Motor neuron (in vitro differentiated cells): ENCODE measurements at places on chromosomes 4 and X. TPM values are rescaled to one million over a fixed set of nuclear protein-coding genes. Genes with fewer than 3 reads are reported as not detected.

Gene AWAT2
- total RNA-seq, result 0.41 and 0.77 TPM in 2 replicates

GRCh38 chr4:128516301-128516969 is 228.8 kb upstream of the PGRMC2 start:
- no peak for ATAC-seq

GRCh38 chr4:90375081-90375480 is 247.9 kb downstream of the CCSER1 start:
- ATAC-seq, result no peak

DNA sequence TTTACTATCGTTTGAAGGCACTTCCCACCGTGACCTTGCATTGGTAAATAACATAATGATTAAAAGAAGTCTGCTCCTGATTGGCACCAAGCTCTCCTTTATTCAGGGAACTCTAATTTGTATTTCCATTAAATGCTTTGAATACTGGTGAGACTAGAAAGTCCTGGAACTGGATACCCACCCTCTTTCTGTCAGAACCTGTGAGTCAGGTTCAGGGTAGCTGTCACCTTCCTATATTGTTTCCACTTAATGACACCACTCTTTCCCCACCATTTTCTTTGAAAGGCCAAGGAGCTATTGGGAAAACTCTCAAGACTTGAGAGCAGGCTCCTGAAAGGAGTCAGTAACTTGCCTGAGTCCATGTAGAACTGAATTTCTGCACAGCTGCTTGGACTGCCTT is 55.9 kb upstream of the RASSF6 start:
- no peak for ATAC-seq

- ATAC-seq, result no peak
These were observed 481.0 kb downstream of the BCOR start for GRCh38 chrX:39616731-39617130.

- no peak for ATAC-seq
These were observed 8.2 kb upstream of the EFNB1 start for GRCh38 chrX:68820476-68821110.

DNA sequence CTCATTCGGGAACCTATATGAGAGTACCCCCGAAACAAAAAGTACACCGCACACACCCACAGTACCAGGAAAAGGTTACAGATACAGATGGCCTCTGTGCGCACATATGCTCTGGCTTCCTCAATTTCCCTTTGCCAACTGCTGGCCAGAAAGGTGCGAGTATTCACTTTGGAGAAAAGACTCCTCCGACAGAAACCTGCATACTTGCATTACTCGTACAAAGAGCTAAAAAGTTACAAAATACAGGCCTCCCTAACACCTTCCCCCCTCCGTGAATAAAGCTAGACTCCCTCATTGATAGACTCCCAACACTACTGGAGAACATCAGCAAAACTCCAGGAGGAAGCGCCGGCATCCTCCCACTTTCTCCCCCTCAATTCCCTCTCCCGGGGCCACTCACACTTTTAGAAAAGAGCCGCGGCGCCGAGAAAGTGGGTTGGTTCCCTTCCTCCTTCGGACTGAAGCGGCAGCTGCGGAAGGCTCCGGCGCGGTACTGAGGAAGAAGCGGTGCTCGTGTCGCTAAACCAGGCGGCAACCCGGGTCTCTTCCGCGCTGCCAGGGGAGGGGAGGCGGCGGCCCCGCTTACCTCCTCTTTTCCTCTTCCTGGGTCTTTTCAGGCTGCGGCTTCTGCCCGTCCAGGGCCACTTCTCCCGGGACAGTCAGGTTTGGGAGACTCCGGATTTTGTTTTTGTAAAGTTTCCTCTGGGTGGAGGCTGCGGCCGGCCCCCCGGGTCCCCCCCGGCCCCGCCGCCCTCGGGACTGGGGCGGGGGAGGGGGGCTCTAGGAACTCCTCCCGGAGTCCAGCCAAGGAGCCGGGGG is 1.1 kb downstream of the FBXW7 start:
- no peak for ATAC-seq

Gene IL15
- total RNA-seq, result 0.52 and 0.78 TPM in 2 replicates

Gene RAB40A
- total RNA-seq, result 1.2 and 1.4 TPM in 2 replicates

- no peak for ATAC-seq
These were observed 16.2 kb upstream of the PSAPL1 start for GRCh38 chr4:7450775-7451433.

- no peak for ATAC-seq
These were observed 383.7 kb downstream of the NAF1 start for GRCh38 chr4:162782778-162783525.

Gene AR
- 24.4 and 27.9 TPM in 2 replicates for total RNA-seq
